G401 (cell line): ENCODE measurements at places on chromosomes 1 and 21. TPM values are rescaled to one million over a fixed set of nuclear protein-coding genes. Genes with fewer than 3 reads are reported as not detected.

- no peak for DNase-seq
Measured at GRCh38 chr1:18901147-18901951, 1.0 kb downstream of the ALDH4A1 start.

DNA sequence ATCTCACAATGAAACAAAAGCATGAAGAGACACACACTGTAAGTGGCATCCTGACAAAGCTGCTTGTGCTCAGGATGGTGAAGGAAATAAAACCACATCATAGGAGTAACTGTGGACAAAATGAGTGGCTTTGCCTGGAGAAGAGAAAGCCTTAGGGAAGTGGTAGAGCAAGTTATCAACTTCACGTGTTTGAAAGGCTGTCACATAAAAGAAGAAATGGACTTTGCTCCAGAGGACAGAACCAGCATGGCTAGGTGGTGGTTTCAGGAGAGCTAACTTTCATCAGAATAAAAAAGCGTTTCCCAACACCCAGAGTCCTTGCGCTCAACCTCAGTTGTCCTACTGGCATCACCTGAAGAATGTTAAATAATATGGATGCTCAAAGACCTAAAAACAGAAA is 139.9 kb downstream of the SETD4 start:
- DNase-seq = no peak

DNA sequence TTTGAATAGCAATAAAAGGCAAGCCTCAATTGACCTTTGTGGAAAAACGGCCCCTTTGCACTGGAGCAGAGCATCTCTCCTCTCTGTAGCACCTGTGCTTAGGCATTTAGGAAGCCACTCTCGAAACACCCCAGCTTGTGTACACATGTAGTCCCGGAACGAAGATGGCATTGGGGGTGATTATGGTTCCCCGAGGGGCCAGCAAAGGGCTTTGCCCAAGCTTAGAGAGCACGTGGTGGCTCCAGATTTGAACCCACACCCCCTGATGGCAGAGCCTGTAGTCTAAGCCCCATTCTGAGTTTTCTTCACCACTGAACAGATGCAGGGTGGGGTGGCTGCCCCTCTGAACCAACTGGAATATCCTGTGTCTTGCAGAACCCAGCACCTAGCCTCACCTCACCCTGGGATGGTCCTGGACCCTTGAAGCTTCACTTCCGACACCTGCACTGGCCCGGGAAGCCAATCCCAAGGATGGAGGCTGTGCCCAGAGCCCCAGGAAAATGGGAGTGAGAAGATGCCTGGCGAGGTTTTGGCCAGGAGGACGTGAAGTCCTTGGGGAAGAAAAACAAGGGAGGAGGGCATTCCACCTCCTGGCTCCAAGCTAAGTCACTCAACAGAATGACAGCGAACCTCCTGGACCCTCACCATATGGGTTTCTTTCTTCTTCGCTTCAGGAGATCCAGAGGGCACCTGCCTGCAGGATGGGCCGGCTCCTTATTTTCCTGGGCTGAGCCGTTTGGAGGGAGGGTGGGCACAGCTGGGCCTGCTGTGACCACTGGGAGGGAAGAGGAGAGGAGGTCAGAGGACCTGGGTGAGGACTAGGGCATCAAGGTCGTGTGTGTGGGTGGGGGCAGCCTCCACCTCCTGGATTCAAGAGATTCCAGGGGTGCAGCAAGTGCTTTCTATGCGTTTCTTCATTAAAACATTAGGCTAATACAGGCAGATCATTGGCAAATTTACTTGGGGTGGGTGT is 37.7 kb downstream of the IGFN1 start:
- no peak for DNase-seq

GRCh38 chr1:2378441-2378851 is 12.9 kb downstream of the MORN1 start:
- DNase-seq = peak; percentile 64

DNA sequence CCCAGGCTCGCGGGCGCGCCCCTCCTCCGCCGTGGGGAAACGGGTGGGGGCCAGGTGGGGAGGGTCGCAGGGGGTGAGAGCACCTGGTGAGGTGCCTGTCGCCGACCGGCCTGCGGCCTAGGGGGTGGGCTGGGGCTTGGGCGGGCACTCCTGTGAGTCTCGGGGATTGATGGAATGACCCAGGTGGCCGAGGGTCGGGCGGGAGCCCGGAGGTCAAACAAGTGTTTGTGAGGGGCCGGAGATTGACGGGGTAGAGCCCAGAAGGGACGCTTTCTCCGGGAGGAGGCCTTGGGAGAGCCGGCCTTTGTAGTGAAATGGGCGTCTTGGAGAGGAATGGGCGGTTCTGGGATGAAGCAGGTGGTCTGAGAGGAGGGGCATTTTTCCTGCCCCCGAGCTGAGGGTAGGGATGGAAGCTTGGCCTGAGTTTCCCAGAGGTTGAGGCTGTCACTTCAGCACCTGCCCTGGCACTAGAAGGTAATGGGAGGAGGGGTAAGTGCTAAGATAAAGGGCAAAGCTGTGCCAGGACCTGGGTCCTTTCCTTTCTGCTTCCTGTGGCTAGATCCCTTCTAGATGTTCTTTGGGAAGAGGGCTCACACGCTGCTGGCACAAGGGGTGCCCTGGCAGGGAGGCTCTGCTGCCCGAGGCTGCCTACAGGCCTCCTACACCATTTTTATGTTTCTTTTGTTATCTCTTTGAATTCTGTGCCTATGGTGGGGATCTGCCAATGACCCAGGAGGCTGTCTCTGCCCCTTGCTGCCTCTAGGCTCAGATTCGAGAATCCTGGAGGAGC is 56.1 kb downstream of the NDUFS5 start:
- peak; percentile 41 for DNase-seq

DNA sequence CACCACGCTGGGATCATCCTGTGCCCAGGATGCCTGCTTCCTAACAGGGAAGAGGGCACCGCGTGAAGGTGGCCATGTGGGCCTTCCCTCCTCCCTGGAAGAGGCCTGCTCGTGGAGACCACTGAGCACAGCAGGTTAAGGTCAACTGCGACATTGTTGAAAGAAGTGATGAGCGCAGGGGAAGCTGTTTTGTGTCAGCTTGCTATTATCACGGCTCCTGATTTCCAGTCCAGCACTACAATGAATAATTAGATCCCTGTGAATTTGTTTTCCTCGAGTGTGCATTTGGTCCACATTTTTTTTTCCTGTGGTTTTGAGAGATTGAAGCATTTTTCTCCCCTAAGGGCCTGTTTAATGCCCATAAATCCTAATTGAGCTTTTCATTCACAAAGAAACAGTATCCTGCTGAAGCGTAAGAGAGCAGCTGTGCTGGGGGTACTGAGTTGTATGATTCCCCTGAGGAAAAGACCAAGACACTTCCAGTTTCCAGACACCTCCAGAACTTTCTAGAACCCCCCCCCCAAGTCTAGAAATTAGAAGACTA is 204.9 kb downstream of the KCNJ6 start:
- DNase-seq = no peak

GRCh38 chr1:218341325-218341724 is 3.8 kb upstream of the TGFB2 start:
- no peak for DNase-seq

Gene TDRD10
- total RNA-seq = 0.17 TPM in 1 of 2 replicates, not detected in the other

Gene KIF17
- total RNA-seq = 0.43 and 1.4 TPM in 2 replicates

Gene GSTM2
- total RNA-seq = 18.2 and 24.6 TPM in 2 replicates

GRCh38 chr21:37522641-37523295 is 156.2 kb downstream of the DYRK1A start:
- DNase-seq = no peak

- no peak for DNase-seq
Measured at GRCh38 chr1:81443288-81443687, 357.4 kb upstream of the ADGRL2 start.

DNA sequence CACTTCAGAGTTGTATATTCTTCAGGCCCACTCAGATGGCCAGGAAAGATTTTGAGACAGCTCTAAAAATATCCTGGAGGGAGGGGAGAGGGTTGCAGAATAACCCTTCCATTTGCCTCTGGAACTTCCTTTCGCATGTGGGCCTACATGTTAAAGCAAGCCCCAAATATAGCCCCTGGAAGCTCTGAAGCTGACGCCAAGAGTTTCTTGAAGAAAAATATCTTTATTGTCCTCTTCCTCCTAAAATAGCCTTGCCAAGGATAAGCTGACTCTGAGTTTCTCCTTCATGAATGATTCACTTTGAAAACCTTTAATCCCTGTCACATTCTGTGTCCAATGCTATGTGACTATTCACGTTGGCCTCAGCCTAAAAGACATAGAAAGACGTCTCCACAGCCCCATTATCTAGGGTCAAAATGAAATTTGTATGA is 6.4 kb downstream of the C1orf116 start:
- no peak for DNase-seq

Gene FAM72A
- 8.4 and 18.6 TPM in 2 replicates for total RNA-seq

Gene CFHR1
- total RNA-seq = not detected in 2 replicates
